ENCODE measurements at places on chromosomes 13 and 19.

- DNase-seq, result no peak
Observed at GRCh38 chr19:21143428-21143827, 1.6 kb downstream of the ZNF431 start.

DNA sequence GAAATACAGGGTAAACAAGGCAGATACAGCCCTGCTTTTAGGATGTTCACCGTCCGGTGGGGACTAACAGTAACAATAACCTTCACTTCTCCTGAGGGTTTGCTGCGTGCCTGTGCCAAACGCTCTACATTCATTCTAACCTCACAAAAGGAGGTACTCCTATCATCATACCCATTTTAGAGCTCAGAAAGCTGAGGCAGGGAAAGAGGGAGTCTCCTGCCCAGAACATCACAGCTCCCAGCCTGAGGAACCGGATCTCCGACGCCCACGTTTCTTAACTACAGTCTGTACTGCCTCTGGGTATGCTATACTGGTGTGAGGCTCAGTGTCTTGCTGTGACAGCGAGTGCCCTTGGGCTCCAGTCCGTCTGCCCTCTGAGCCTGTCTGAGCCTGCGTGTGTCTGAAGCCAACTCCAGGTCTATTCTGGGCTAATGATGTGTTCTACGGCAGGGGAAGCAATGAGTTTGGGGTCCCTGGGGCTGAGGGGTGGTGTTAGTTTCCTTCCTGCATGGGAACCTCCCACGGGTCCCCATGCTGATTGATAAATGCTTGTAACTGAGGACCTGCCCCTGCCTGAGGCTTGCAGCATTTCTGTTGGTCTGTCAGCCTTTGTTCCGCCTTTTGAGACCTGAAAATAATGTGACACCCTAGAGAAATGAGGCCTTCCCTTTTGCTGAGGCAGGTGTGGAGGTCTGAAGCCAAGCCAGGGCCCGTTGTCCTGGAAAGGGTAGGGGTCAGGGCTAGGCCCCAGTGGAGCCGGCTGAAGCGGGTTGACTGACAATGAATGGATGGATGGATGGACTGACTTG lies 4.9 kb downstream of the LIPE start:
- no peak for DNase-seq

GRCh38 chr19:18999896-19000620 lies 33.3 kb downstream of the SUGP2 start:
- DNase-seq, result no peak

- DNase-seq, result no peak
Observed at GRCh38 chr19:14097532-14098151, 7.1 kb upstream of the SAMD1 start.

DNA sequence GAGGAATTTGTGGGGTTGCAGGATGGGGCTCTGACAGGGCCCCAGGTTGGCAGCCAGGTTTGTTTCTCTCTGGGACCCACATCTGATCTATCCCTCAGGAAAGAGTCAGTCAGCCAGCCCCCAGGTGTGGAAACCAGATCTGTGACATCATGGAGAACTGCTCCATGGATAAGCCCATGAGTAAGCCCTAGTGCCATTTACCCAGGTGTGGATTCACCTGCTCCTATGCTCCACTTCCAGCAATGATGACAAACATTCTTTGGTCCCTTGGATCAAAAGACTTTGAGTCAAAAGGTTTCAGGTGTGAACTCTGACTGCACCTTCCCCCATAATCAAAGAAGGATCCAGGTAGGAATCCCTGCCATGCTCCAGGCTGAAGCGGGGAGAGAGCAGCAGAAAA lies 26.9 kb upstream of the IGFL4 start:
- no peak for DNase-seq

DNA sequence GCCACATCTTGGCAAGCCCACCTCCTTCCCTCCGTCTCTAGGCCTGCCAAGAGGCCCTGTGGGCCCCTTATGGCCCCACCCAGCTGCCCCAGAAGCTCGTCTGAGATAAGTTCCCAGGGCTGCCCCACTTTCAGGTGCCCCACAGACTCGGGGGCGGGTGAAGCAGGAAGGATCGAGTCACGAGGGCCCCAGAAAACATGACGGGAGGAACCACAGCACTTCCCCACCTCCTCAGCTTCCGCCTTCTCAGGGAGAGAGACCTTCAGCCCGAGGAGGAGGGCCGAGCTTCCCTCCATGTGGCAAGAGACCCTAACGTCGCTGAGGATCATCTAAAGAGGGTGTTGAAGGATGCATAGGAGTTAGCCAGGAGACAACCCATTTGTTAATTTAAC lies 4.5 kb upstream of the IL12RB1 start:
- no peak for DNase-seq

DNA sequence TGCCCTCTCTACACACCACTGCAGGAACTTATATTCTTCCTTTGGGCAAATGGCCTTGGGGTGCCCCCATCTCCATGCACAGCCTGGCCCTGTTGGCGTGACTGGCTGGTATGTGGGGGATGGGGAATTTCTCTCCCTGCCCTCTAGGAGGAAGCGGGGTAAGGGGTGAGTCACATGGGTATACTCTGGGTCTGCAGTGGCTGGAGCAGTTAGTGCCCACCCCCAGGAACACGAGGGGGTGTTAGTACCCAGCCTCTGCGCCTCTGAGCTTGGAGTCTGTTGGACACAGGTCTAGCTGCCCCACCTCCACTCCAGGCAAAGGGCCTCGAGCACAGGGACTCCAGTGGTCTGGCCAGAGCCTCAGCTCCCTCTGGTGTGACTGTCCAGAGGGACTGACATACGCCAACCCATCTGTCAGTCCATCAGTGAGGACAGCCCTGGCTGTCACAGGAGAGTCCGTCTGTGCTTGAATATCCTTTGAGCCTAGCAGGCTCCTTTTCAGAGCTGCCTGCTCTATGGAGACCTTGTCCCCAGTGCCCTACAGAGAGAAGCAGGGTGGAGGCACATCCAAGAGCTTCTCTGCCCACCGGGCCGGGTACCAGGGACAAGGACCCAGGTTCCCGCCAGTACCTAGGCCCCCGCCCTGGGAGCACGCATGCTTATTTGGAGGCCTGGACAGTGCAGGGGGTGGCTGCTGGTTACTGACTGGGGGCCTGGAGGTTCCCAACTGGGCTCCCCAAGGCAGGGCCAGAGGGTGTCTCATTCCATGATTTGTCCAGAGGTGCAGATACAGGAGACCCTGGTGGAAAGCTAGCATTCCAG lies 66.6 kb downstream of the CHST8 start:
- DNase-seq, result no peak

- DNase-seq, result no peak
Observed at GRCh38 chr13:59856281-59856810, 307.4 kb downstream of the DIAPH3 start.

GRCh38 chr19:21308773-21309172 lies 20.4 kb downstream of the ZNF708 start:
- no peak for DNase-seq

DNA sequence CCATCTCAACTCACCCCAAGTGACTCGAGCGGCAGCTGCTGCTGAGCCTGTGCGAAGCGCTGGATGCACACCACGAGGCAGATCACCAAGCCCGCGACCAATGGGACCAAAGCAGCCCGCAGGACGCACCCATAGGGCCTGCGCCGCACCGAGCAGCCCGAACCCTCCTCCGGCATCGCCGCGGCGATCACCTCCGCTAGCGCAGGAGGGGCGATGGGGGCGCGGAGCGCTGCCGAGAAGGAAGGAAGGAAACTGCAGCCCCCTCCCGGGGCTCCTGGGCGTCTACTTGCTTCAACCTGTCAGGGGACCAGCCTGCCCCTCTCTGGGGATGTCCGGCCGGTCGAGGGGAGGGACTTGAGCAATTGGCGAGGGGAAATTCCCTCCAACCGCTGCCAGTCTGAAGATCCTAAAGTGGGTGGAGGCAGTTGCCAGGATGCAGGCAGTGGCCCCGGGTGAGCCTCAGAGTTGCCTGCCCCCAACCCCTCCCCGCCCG lies at the start of gene CD70:
Gene CD70, minus strand, starts transcription at position 324 of the 493 bp plus-strand sequence. Its CDS starts 148 bp downstream, at position 176.
- no peak for DNase-seq

- no peak for DNase-seq
Observed at GRCh38 chr13:101835920-101836319, 383.4 kb downstream of the ITGBL1 start.

DNA sequence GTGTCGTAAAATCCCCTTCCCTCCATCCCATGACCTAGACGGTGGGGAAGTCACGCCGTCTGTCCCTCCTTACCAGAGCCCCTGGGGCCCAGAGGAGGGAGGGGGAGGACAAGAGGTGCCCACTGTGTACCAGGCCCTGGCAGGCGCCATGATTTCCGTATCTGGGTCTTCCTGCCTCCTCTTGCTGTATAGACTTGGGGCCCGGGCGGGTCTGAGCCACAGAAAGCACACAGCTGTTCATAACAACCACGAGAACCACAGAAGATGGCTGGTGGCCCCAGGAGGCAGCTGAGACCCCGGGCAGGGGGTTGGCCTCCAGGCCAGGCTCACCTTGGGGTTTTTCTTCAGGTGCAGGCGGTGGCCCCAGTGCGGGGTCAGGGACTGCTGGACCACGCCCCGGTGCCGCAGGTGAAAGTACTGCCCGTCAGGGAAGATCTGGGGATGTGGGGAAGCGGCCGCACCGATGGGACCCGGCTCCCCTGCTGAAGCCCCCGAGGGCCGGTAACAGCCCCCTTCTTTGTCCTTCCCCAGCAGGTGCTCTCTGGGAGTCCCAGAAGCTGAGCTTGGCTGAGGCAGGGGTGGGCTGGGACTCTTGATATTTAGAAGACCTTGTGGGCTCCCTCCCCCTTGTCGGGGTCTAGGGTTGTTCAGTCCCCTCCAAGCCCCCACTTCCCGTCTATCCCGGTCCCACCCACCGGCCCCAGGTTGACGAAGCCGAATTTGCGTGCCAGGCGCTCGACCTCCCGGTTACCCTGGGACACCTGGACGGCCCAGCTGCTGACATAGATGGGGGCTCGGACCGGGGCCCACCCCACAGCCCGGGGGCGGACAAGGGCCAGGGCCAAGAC lies 463 bp downstream of the PCSK4 start:
- no peak for DNase-seq

DNA sequence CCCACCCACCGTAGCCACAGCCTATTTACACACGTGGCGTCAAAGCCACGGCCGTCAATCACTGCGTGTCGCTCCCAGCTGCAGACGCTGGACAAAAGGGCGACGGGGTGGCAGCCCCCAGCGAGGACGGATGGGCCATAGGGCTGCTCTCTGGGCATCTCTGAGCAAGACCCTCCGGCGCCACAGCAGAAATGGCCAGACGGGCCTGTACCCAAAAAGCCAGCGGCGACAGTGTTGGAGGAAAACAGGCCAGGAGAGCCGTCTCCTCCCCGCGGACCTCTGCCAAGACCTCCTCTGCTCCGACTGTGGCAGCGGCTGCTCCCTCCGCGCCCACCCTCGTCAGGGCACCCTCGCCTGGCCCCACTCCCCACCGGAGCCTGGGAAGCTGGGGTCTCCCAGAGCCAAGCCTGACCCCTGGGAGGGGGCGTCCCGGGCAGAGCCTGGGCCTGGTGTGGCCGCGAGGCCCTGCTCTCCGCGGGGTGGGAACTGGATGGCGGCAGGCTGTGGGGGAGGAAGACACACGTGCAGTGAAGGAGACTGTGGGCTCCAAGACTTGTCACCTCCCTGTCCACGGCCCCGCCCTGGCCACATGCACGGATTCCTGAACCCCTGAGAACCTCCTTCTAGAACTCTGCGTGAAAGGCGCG lies 2.7 kb downstream of the C2CD4C start:
- no peak for DNase-seq

DNA sequence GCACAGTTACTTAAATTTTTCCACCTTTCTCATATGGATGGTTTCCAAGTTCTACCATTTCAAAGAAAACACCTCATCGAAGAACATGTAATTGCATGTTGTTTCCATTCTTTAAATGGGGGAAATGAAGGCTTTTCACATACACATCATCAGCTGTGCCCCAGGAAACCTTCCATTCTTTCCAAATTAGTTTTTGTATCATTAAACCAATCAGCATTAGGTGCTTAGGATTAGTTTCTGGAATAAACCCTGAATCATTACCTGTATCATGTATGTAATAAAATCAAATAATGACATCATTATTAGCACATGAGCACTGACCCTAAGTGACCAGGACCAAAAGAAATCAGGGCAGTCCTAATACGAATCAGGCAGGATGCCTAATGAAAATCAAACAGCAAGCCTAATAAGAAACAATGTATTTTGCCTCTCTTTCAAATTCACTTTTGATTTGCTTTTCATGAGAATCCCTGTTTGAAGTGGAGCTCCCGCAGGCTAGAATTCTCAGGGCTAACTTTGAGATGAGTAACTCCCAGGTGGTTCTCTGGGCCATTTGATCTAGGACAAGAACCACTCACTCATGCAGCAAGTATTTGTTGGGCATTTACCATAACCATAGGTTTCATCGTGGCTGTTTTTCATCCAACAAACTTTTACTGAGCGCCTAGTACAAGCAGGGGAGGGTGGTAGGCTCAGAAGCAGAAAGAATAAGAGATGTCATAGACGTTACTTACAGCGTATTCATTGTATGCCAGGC lies 89.2 kb downstream of the MZT1 start:
- no peak for DNase-seq

- peak; percentile 82 for DNase-seq
Observed at GRCh38 chr13:32427852-32428580, at the start of gene N4BP2L1. N4BP2L1 (minus strand) TSS chr13:32428130; CDS start chr13:32428082, 48 bp downstream.

DNA sequence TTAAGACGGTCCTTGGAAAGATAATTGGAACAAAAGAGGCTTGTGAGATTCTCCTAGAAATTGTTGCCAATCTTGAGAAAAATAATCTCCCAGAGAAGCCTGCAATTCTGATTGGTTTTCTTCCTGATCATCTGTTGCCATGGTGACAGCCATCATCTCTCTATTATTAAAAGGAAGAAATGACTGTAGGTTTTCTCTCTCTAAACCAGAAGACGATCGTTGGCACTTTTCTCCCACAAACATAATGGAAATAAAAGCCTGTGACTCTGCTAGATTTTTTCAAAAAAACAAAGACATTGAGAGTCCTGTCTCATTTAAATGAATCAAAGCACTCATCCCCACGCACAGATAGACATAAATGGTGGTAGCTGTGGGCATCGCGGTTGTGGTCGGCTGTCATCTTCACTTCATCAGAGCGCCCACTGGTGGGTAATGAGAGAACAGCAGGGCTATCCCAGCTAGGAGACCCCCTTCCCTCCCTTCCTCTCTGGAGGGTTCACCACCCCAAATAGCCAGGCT lies 21.7 kb upstream of the CALM3 start:
- DNase-seq, result no peak

DNA sequence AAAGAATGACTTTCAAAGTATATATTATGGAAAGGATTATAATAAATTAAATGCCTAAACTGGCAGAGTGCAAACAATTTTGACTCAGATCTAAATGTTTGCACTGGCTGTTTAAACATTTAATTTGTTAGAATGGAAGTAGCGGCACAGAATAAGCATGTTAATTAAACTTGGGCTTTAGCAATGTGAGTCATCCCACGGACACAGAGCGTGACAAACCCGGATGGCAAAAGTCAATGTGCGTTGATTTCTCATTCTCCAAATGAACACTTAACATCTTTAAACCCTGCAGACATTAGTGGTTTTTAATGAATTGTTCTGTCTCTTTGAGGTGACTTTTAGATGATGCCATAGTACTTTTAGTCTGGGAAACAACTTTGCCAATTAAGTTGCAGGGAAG lies 38.4 kb downstream of the PCDH8 start:
- no peak for DNase-seq

Data from right atrium auricular region (tissue), 2 donors.